ENCODE measurements at places on chromosomes 5 and 9.

- DNase-seq: no peak
Measured at GRCh38 chr9:109534151-109534550, 36.0 kb upstream of the PTPN3 start.

- no peak for DNase-seq
Measured at GRCh38 chr5:39640552-39640951, 215.8 kb upstream of the DAB2 start.

GRCh38 chr9:10003047-10003446 is 609.8 kb downstream of the PTPRD start:
- DNase-seq: no peak

GRCh38 chr9:77783518-77783917 is 135.4 kb upstream of the GNA14 start:
- DNase-seq: no peak

- peak; percentile 83 for DNase-seq
Measured at GRCh38 chr9:110537841-110538646, 41.5 kb downstream of the SVEP1 start.

DNA sequence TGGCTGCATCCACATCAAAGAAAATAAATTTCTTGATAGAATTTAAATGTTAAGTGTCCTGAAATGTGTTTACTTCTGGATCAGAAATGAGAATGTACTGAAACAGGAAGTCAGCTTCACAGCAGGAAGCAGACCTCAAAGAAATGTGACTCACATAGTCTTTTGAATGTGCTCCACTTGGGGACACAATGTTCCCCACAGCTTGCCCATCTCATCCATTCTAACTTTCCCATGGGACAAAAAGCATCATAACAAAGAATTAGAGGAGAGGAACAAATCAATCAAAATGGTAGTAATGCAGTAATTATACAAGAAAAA is 85.7 kb downstream of the GRAMD2B start:
- DNase-seq: peak; percentile 39

DNA sequence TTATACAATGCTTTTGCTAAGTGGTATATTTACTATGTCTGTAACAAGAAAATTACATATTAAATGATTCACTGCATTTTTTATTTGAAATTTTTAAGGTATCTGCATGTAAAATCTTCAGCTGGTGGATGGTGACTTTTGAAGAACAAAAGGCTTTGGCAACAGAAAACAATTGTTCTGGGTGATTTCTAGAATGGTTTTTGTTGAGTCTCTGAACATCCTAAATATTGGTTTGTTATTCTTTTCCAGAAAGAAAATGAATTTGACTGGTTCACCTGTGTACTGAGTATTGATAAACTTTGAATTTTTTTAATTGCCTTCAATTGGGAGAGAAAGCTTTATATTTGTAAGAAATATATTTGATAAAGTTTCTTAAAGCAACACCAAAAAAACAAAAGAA is 35.2 kb downstream of the ERAP1 start:
- no peak for DNase-seq

GRCh38 chr5:55438998-55439397 is 95.8 kb downstream of the PLPP1 start:
- DNase-seq: peak; percentile 68

DNA sequence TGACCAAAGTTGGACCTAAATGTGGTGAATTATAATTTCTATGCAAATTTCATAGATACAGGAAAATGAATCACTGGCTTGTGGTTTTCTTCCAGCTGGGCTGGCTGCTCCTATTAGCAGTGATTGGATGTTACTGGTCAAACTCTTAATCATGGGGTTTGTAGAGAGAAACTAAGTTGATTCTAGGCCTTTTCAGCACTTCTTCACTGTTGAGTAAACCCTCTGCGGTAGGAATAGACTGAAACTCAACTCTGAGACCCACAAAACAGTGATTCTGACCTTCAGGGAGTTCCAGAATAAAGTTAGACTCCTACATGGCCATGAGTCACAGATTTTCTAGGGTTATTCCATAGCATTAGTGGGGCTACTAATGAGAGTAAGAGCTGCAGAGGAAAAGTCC is 47.9 kb upstream of the FKTN start:
- no peak for DNase-seq

GRCh38 chr5:178068293-178068692 is 45.0 kb upstream of the N4BP3 start:
- DNase-seq: no peak

DNA sequence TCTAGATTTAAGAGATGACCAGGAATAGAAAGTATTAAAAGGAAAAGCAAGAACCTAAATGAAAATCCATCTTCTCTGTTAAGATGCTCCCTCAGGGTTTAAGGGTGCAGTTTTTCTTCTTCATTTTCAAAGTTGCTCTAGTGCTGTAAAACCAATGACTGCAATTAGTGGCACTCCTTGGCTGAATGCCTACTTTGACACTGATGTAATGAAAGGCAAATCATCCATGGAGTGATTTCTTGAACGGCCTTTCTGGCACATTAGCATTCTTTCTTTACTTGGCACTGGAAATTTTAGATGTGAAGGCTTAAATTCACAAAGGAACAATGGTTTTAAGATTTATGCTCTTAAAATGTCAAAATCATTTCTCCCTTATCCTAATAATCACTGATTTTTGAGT is 19.3 kb upstream of the ISCA1 start:
- no peak for DNase-seq

DNA sequence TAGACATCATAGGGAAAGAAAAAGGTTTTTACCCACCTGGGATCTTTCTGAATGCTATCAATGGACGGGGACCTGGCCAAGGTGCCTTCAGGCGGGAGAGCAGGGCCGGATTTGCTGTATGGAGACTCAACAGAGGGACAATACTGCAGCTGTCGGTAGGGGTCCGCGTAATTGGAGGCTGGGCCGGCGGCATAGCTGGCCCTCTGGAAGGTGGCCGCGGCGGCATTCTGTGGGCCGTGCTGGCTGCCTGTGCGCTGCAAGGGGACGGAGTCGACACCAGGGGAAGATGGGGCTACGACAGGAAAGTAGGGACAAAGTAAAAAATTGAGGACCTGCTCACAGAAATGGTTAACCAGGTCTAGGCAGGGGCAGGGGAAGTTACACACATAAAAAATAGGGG is 557.9 kb downstream of the CTNND2 start:
- no peak for DNase-seq

GRCh38 chr9:129720181-129720864 is 32.5 kb downstream of the PTGES start:
- no peak for DNase-seq
